ENCODE measurements at places on chromosomes 12 and 14. TPM values are rescaled to one million over a fixed set of nuclear protein-coding genes. Genes with fewer than 3 reads are reported as not detected.

DNA sequence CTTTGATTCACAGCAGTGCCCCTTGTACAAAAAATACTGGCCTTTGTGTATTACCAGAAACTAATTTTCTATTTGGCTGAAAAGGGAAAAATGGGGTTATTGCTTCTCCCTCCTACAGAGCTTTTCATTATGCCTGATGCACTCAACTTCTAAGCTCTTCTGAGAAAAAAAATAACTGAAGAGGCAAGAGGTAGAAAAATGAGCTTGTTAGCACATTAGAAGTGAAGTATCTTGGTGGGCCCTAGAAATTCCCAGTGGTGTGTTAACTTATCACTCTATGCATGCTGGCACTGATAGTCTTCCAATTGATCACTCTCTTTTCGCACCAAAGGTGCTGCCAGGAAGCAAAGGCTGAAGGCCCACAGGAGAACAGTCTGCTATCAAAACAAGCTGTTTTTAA lies 17.1 kb downstream of the INSM2 start:
- DNase-seq: no peak

DNA sequence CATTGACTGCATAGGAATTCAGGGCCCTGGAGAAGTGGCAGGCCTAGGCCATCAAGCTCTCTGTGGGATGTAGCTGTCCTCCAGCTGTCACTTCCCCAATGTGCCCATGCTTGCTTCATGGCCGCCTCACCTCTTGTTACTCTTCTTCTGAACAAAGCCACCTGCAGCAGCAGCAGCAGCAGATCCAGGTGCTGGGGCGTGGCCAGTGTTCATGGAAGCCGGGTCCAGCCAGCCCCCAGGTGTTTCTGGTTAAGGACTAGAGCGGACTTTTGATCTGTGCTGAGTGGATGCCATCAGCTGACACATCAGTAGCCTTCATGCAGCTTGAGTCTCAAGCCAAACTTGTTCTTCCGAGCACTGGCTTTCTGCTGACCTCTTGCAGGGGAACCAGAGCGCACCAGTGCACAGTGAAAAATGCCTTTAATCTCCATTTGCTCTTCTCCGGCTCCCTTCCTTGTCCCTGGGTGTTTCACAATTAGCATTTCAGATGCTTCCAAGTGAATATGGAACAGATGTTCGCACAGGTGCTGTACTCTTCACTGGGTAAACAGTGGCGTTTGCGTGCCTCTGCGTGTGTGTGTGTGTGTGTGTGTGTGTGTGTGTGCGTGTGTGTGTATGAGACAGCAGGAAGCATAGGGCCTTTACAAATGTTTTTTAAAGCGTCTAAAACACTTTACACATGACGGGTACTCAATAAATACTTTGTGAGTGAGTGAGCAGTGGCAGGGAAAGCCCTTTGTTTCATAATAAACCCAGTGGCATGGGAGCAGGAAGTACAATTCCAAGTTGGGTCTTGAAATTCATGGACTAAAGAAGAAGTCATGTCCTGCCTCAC lies 20.1 kb downstream of the TPCN1 start:
- no peak for DNase-seq

GRCh38 chr12:10615532-10615931 lies 2.1 kb upstream of the MAGOHB start:
- DNase-seq: no peak

- DNase-seq: no peak
Measured at GRCh38 chr12:128867466-128867865, 14.2 kb downstream of the GLT1D1 start.

DNA sequence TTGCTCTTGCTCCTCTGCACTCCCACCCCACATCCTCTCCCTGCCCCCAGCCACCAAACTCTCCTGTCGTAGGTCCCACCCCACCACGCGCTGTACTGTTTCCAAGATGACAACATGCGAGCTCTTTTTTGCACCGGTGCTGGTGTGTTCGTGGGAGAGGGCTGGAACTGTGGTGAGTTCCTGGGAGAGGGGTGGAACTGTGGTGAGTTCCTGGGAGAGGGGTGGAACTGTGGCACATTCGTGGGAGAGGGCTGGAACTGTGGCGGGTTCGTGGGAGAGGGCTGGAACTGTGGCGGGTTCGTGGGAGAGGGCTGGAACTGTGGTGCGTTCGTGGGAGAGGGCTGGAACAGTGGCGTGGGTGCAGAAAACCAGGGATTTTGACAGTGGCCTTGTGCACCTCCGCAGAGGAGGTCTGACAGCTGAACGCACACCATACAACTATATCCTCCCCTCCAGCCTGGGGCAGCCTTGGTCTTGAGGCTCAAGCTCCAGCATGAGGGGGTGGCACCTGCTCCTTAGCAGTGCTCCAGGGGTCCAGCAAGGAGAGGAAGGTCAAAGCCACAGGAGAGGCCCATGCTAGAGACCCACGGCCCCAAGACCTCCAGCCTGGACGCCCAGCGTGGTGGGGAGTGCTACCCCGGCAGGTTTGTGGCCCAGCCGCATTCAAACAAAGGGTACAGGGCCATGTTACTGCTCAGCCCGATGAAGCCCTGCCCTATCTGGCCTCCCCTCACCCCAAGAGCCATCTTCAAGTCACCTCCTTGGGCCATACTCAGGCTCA lies 50.1 kb downstream of the ACTN1 start:
- no peak for DNase-seq

DNA sequence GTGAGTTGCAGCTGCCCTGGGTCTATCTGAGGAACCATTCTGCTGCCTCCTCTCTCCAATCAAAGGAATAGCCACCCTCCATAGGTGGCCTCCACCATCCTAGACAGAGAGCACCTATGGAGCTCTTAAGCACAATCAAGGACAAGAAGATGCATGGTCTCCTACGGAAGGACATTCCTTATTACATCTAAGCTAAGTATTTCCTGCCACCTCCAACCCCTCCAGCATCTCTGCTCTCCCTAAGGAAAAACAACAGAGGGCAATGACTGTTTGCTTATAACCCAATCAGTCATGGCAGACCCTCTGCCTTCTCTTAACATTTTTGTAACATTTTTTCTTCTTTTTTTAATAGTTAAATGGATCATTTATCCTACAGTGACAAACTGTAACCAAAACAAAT lies 14.8 kb upstream of the OR6J1 start:
- DNase-seq: no peak

GRCh38 chr14:79840831-79841230 lies 370.5 kb downstream of the DIO2 start:
- DNase-seq: no peak

OAS2 gene
- total RNA-seq: 51.9 TPM

SEC23A gene
- total RNA-seq: 39.4 TPM
